ENCODE measurements at places on chromosomes 12 and 14.

DNA sequence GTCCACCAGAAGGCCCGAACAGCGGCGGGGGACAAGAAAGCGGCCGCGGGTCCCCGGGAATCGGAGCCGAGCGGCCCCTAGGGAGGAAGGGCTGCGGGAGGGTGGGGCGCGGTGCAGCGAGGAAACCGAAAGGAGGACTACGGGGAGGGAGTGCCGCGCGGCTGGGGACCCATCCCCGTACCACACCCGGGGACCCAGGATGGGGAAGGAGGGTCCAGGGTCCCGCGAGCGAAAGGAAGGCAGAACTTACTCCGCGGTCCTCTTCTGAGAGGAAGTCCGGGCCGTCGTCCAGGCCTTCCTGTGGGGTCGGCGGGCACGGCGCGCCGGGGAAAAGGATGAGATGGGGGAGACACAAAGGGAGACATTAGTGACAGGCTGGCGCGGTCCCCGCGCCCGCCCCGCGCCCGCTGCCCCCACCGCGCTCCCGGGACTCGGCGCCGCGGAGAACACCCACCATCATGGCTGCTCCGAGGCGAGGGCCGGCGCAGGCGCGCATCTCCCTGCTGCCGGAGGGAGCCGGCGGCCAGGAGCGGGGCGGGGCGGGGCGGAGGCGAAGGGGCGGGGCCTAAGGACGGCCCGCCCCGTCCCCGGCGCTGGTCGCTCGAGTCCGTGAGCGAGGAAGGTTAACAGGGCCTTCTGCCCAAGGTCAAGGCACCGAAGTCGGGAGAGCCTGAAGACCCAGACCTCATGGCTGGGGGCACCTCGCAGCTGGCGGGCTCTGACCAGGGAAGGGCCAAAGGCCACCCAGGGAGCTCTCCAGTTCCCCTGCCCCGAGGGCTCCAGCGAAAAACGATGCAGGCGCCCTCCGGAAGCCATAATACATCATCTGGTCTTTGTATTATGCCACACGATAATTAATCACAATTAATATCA, at the start of gene SNX6:
Gene SNX6, minus strand, starts transcription at position 492 of the 873 bp plus-strand sequence. Its CDS starts 32 bp downstream, at position 460.
- peak; percentile 75 for DNase-seq

DNA sequence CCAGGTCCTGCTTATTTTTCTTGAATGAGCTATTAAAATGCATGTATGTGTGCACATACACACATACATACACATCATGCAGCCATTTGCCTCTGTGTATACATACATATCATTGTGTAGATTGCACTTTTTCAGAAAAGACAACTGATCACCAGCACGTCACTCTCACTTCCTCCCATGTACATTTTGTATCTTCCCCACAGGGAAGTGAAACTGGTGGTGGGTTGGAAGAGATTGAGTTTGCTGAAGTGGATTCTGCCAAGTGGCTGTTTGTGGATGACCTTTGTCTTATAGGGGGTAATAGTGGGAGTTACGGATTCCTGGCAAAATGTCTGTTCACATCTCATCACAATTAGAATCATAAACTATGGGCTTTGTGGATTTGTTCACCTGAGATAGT, 448.6 kb downstream of the RAD51B start:
- DNase-seq = no peak

- no peak for DNase-seq
Measured at GRCh38 chr14:85060121-85060520, 469.8 kb upstream of the FLRT2 start.

DNA sequence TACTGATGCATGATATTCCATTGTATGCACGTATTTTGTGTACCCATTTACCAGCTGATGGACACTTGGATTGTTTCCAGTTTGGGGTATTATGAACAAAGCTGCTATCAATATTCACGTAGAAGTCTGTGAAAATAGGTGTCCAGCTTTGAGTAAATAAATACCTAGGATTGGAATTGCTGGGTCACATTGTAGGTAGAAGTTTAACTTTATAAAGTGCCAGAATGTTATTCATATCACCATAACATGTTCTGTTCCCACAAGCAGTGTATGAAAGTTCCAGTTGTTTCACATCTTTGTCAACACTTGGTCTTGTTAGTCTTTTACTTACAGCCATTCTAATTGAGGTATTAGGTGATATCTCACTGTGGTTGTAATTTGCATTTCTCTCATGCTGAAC, 108.0 kb upstream of the METAP2 start:
- no peak for DNase-seq

GRCh38 chr12:33587784-33588712, 148.4 kb upstream of the SYT10 start:
- peak; percentile 27 for DNase-seq

DNA sequence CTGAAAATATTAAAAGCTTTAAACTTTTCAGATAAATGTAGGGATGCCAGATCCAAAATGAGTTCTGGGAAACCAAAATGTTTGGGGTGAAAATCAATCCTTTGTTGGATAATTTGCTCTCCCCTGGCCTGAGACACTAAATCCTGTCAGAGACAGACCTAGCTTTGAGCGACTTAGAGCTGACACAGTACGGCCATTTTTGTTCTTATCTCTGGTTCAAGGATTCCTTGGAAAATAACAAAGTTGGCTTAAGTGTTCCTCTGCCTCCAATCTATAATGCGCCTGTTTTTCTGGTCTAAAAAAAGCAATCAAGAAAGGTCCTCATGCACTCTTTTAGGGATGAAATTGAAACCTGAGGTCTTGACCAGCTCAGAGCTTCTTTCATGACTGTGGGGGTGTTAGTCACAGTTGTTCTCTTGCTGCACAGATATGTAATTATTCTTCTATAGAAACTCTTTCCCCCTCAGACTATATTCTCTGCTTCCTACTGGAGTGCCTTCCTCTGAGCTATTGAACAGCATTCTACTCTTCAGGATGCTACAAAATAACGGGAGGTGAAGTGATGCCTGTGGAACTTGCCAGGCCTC, 52.3 kb upstream of the EGLN3 start:
- no peak for DNase-seq

DNA sequence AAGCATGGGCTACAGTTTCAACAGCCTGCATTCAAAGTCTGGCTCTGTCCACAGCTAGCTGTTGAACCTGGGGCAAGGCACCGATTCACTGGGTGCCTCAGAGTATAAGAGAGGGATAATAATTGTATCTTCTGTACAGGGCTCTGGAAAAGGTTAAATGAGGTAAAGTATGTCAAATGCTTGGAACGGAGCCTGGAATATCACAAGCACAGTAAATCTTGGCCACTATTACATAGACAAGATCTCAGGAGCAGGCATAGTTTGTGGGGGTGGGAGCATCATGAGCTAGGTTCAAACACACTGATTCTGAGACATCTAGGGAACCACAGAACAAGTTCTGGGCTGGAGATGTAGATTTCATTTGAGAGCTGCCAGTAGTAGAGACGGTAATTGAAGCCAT, 203.7 kb upstream of the NUDT4 start:
- peak; percentile 93 for DNase-seq

GRCh38 chr12:87866578-87867292, 162.5 kb downstream of the C12orf50 start:
- DNase-seq = peak; percentile 8

DNA sequence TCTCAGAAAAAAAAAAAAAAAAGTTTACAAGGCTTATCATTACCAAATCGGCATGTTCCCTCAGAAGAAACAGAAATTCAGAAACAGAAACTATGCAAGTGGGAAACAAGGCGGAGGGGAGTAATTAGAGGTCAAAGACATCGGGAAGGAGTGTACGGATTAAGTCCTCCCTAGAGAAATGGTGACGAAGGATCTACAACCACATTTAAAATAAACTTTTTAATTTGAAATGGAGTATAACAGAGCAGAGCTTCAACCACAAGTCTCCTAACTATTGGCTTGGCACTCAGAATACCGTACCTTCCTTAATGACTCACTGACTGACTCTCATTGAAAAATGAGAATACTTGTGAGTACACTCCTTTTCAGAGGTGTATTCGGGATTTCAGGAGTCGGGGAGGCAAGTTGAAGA, 908 bp downstream of the ENTPD5 start:
- DNase-seq = peak; percentile 70

GRCh38 chr12:2011643-2012607, 7.7 kb upstream of the DCP1B start:
- peak; percentile 43 for DNase-seq

GRCh38 chr12:56931474-56931978, 2.7 kb downstream of the SDR9C7 start:
- peak; percentile 85 for DNase-seq

GRCh38 chr12:94587266-94588241, 62.8 kb downstream of the TMCC3 start:
- no peak for DNase-seq

- DNase-seq = peak; percentile 63
Measured at GRCh38 chr12:112198120-112198733, 72.9 kb downstream of the TRAFD1 start.

DNA sequence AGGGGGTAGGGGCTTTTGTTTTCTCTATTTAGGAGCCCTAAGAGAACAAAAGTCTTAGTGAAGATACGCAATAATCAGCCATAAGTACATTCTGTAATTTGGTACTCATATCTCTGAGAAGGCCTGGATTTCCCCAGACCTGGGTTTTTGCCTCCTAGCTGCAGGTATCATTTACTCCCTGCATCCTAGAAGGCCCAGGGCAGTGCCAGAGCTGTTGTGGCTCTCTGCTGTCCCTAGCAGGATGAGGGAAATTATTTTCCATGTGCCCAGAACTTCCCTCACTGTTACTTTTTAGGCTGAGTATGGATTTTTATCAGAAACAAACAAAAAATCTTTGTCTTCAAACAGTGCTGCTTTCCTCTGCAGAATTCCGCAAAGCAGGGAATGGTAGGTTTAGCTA, 192.5 kb upstream of the SYT1 start:
- DNase-seq = no peak

- no peak for DNase-seq
Measured at GRCh38 chr14:58659061-58659460, 21.3 kb downstream of the DACT1 start.

GRCh38 chr12:30877105-30877875, 49.3 kb upstream of the TSPAN11 start:
- no peak for DNase-seq

- no peak for DNase-seq
Measured at GRCh38 chr14:57495416-57495815, 1.8 kb upstream of the CCDC198 start.

DNA sequence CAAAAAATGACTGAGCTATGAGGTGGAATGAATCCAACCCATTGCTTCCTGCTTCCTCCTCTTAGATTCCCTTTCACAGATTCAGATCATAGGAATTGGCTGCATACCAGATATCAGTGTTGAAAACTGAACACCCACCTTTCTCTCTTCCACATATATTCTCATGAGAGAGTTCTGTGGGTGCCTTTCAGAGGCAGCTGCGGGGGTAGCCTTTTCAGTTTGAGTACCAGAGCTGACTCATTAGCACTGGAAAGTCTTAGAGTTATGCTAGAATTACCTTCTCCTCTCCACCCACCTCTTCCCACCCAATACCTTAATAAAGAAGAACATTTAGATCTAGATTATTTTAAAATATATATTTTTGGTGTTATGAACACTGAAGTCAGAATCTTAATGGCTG, 495.4 kb upstream of the SEL1L start:
- no peak for DNase-seq

Data from fibroblast of villous mesenchyme (primary cell).